ENCODE measurements at places on chromosomes 3 and 15.

DNA sequence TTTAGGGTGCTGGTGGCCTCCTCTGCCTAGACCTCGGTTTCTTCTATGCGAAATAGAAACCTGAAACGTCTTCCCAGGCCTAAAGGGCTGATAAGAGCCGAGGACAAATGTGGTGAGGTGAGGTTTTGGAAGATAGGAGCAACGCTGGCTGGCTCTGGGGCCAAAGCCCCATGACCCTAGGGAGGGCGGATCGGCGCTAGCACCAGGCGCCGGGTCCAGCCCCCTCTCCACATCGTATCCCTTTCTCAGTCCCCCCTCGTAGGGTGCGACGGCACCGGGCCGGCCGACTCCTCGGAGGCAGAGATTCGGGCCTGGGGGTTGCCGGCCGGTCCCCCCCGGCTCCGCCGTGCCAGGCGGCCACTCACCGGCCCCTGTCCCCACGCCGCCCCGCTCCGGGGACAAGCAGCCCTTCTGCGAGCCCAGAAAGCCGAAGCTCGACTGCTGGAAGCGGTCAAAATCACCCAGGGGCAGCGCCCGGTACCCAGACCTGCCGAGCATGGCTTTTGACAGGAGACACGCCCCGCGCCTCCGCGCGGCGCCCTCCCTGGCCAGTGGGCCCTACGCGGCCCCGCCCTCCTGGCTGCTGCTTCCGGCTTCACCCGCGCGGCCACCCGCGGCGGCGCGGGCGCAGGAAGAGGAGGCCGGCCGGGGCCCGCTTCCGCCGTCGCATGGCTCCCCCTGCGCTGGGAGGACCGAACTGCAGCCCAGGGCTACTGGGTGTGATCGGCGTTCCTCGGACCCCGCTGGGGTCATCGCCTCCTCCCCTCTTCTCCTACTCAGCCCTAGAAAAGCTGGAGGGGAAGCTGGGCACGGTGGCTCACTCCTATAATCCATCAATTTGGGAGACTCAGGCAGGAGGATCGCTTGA lies at the start of gene STOML1:
Gene STOML1, minus strand, starts transcription at position 570 of the 868 bp plus-strand sequence. Its CDS starts 72 bp downstream, at position 498.
- peak; percentile 93 for DNase-seq

GRCh38 chr3:102233881-102234280 lies 200.9 kb upstream of the ZPLD1 start:
- no peak for DNase-seq

GRCh38 chr15:57824186-57824585 lies 117.7 kb downstream of the POLR2M start:
- no peak for DNase-seq

DNA sequence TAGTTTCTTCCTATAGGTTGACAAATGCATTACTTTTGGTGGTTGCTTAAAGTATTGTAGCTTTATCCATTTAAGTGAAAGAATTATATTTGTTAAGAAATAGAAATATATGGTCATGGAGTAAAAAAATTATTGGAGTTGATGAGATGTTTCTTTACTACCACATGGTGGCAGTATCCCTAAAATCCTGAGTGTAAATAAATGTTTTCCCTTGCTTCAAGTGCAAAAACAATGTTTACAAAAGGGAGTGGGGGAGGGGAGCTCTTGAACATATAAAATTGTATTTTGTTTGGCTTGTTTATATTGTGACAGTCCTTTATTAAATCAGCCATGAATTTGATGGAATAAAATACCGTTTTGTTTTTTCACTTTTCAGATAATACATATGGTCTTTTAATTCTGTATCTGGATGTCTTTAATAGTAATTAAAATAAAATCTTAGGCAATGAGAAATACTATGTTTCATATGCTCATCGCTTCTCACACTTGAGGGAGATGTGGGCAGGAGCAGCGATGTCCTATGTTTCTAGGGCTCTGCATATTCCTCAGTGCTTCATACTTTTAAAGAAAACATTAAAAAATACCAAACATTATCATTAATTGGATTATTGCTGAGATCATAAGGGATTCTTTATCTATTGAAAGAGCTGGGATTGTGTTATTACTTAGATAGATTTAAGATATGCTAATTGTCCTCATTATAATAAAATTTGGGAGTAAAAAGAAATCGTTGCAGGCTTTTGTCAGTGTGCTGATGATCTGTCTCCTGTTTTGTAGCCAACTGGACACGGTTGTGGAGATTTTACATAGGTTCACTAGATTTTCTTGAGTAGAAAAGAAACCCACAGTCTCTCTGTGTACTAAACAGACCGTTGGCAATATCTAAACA lies 349.7 kb downstream of the TUSC7 start:
- no peak for DNase-seq

DNA sequence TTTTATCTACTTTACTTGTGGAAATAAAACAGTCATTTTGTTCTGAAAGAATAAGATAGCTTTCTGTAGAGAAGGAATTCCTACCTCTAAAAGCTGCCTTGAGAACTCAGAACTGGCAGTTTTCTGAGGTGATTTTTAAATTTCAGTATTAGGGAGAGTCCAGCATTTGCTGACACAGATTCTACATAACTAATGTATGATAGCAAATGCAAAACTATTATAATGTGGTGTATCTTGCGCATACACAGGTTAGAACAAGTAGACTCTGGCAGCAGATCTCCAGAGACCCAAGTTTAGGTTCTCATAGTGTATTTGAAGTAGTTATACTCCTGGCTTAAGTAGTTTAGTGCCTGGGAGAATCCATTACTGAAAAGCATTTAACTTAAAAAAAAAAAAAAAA lies 30.8 kb downstream of the OIP5 start:
- no peak for DNase-seq

Data from GDM1 (cell line).